Astrocyte of the hippocampus (primary cell): ENCODE measurements at places on chromosomes 16 and 17.
A peak's percentile ranks its signal among the peaks of the same experiment; 100 is the strongest.

DNA sequence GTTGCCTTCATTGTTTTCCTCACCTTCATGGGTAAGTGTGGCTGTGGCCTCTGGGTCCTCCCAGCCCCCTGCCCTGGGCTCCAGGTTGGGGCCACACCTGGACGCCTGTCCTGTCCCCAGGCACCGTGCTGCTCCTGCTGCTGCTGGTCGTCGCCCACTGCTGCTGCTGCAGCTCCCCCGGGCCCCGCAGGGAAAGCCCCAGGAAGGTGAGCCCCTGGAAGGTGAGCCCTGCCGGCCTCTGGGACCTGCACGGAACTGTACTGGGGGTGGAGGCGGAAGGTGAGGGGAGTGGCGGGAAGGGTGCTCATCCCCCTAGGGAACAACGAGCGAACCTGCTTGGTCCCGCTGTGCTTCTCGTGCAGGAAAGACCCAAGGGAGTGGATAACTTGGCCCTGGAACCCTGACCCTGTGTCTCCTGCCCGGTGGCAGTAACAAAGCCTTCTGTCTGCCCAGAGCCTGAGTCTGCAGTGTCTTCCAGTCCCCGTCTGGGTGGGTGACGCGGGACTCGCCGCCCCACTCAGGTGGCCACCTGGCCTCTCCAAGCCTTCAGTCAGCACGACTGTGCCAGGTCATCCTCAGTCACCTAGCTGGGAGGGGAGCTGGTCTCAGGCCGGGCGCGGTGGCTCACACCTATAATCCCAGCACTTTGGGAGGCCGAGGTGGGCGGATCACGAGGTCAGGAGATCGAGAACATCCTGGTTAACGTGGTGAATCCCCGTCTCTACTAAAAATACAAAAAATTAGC, 831 bp downstream of the SMIM22 start:
- DNase-seq: no peak

- peak; percentile 45 for DNase-seq
These were observed 14.7 kb downstream of the CDH13 start for GRCh38 chr16:82641336-82641984.

- no peak for DNase-seq
These were observed 4.5 kb upstream of the CCDC57 start for GRCh38 chr17:82217120-82217529.

- DNase-seq: no peak
These were observed 46.9 kb downstream of the SYCE1L start for GRCh38 chr16:77246150-77246549.

- no peak for DNase-seq
These were observed 23.2 kb downstream of the ZNF213 start for GRCh38 chr16:3158026-3158509.

- no peak for DNase-seq
These were observed 75.2 kb downstream of the CPPED1 start for GRCh38 chr16:12728469-12728868.

GRCh38 chr17:40150276-40150675, 9.9 kb downstream of the CASC3 start:
- DNase-seq: no peak

DNA sequence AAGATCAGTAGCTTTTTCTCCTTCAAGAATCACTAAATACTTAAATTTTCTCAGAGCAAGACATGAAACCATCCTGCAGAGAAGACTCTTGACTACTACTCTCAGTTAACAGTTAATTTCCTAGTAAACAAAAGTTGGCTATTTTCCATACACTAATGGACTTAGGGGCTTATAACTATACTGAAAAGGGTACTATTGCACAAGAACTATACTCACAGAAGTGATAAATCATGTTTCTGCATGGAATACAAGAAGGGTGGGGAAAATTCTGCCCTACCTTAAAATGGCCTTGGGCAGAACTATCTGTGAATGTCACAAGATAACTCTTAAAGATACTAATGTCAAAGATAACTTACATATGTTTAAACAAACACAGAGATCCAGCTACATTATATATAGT, 12.5 kb downstream of the ZNF652 start:
- no peak for DNase-seq

- peak; percentile 94 for DNase-seq
These were observed 3.7 kb downstream of the NFE2L1 start for GRCh38 chr17:48051706-48052486.

- DNase-seq: no peak
These were observed 24.2 kb downstream of the SLC12A3 start for GRCh38 chr16:56889206-56889605.

DNA sequence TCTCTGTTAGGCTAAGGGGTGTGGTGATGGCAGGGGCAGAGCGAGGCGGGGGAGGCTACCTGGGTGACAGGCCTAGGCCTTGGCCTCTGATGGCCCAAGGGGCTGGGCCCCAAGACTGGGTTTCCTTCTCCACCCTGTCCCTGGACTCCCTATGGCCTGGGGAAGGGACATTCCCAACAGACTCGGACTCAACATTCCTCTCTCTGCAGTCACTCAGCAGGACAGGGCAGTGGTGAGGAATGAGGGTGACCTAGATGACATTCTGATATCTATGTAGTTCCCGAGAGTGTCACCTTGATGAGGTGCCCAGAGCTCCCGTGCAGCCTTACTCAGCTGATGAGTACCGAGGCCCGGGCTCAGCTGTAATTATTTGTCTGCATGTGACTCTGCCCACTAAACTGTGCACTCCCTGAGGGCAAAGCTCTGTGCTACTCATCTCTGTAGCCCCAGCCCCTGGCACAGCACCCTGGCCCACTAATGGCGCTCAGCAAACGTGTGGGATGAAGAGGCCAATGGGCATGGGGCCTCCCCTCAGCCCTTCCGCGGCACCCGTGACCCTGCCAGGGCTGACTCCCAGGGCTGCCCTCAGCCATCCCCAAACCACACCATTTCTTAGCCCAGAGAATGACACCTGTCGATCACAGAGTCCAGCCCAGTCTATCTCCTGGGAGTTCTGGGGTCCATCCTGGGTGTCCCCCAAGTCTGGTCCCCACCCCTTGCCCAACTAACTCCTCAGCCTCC, 2.2 kb downstream of the PLCD3 start:
- no peak for DNase-seq

GRCh38 chr16:61382435-61382834, 653.8 kb downstream of the CDH8 start:
- DNase-seq: no peak

- no peak for DNase-seq
These were observed 395.1 kb downstream of the SEC14L1 start for GRCh38 chr17:77535892-77536291.

DNA sequence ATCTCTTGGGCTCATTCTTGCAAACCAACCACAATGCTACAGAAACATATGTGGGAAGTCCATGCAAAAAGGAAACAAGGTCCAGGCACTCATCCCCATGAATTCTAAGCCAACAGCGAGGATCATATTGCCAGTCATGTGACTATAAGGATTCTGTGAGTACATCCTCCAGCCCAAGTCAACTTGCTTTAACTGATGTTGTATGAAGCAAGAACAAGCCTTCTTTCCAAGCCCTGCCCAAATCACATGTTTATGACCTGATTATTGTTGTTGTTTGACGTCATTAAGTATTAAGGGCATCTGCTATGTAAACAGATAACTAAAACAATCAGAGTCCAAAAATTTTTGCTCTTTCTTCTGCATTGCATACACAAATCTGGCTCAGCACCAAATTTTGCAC, 78.2 kb upstream of the MON1B start:
- DNase-seq: no peak

- DNase-seq: no peak
These were observed 5.9 kb downstream of the DYNLL2 start for GRCh38 chr17:58089111-58089510.

DNA sequence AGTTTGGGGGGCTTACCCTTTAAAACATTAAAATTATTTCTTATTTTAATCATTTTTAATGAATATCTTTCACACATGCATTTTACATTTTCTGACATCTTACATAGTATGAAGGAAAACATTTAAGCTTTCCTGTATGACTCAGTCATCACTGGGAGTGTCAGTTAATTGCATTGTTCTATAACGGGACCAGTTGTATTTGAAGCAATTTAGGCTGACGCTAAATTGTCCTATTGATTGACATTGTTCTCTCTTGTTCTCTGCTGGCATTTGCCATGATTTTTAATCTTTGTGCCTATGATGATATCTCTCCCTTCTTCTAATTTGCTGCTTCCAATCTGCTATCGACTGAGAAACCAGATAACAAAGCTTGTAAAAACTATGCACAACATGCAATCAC, 190.5 kb upstream of the PIRT start:
- DNase-seq: no peak

DNA sequence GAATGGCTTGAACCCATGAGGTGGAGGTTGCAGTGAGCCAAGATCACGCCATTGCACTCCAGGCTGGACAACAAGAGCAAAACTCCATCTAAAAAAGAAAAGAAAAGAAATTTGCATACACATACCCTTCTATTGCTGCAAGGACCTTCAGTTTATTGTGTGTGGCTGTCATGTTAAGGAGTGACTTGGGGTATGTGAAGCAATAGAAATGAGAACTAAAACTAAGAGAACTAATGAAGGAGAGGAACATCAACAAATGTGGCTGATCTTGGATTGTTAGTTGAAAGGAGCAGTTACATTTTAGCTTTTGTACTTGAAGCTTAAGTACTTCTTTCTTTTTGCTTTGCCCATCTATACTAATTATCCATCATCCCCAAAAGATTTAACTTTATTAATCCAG, 12.7 kb upstream of the NSRP1 start:
- no peak for DNase-seq

DNA sequence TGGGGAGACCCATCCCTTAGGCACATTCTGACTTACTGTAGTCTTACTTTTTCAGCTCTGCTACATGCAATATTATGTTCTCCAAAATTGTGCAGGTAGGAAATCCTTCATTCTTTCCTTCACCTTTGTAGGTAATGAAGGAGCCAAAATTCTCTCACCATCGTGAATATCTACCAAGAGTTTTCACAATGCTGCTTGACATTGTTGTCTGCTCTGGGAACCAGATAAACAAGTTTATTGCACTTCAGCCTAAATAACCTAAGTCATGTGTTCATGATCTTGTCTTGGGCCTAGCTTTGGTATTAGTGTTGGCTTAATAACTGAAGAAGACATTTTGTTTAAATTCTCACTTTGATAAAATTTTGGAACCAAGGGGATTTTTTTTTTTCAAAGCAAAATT, 110.8 kb upstream of the ELAC2 start:
- no peak for DNase-seq
